ENCODE measurements at places on chromosomes 5 and 9.
A peak's percentile ranks its signal among the peaks of the same experiment; 100 is the strongest.

DNA sequence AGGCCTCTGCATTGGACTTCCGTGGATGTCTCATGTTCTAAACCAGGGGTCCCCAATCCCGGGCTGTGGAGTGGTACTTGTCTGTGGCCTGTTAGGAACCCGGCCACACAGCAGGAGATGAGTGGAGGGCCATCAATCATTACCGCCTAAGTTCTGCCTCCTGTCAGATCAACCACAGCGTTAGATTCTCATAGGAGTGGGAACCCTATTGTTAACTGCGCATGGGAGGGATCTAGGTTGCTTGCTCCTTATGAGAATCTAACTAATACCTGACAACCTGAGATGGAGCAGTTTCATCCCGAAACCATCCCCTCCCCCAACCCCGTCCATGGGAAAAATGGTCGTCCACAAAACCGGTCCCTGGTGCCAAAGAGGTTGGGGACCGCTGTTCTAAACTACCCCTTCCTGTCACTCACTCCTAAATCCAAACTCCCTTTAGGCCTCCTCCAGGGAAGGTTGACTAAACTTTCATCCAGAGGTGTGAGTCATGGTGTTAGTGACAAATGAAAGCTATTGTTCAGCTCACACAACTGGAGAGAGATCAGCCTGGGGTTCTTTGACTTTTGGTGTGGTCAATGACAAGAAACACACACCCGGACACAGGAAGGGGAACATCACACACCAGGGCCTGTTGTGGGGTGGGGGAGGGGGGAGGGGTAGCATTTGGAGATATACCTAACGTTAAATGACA is 9.5 kb downstream of the KCNV2 start:
- no peak for DNase-seq

DNA sequence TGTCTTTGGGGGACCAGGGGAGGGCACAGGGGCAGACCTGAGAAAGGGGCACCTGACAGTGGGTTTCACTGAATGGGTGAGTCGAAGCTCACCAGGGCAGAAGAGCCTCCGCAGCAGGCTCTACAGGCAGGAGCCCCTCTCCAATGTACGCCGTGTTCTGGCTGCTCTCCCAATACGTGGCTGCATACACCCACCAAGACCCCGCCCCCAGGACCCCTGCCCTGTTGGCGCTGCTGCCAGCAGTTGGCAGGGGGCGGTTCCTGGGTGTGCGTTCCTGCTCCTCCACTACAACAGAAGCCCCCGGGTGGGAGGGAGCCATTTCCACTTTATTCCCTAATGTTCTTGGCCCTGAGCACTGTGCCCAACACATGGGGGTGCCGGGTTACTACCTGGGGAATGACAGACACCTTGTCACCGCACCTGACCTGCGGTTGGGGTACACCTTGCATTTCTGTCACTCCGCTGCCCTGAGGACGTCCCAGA is 30.3 kb downstream of the SARDH start:
- DNase-seq: no peak

DNA sequence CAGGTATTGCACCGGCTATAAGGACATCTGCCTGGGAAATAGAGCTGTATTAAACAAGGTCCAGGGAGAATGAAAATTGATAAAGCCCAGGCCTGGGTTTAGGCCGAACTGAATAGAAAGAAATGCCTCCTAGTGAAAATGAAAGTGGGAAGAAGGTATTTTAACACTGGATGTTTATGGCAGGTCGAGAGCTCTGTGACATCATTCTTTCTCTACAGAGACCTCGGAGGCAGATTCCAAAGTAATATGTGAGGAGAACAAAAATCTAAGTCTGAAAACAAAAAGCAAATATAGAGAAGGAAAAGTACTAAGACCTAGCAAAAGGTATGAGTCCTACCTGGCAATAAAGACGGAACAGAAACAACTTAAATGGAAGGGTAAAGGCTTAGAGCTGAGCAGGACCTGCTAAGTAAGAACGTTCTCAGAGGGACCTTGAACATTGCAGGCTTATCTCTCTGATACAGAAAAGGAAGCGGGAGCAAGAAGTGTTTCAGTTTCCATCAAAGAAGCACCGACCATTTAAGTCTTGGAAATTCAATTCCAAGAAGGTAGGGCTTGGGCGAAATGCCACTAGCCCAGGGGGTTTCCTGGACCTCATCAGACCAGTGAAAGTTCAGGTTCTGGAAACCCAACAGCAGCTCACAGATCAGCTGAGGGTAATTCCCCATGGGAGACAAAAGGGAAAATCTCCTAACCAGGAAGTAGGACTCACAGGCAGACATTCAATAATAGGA is 80.0 kb downstream of the SUSD1 start:
- DNase-seq: no peak

GRCh38 chr9:12748016-12748415 is 26.8 kb upstream of the LURAP1L start:
- DNase-seq: no peak

- DNase-seq: no peak
These were observed 79.2 kb upstream of the MRPS30 start for GRCh38 chr5:44729536-44729935.

GRCh38 chr5:22539762-22540161 is 313.4 kb downstream of the CDH12 start:
- DNase-seq: no peak

- DNase-seq: no peak
These were observed 158.1 kb upstream of the IER5L start for GRCh38 chr9:129336130-129336528.

GRCh38 chr5:57939771-57940170 is 457.2 kb upstream of the ACTBL2 start:
- no peak for DNase-seq

- DNase-seq: no peak
These were observed 39.1 kb downstream of the FBN2 start for GRCh38 chr5:128498844-128499455.

DNA sequence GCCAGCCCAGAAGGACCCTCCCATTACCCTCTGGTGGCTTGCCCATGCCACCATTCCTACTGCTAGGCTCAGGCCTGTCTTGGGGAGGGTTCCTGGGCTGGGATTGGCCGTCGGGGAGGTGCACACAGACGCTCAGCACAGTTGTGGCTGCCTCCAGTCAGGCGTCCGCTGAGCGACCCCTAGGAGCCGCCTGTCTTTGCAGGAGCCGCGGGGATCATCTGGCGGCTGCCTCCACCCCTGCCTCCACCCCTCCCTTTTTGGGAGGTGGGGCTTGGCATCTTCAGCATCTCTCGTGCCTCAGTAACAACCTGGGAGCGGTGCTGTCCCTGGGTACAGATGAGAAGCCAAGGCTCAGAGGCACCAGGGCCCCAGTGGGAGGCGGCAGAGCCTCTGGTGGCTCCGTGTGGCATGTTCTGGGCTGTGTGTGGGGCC is 39.6 kb downstream of the RXRA start:
- DNase-seq: no peak

GRCh38 chr5:151078490-151079262 is 2.2 kb downstream of the TNIP1 start:
- DNase-seq: peak; percentile 65

Measured in effector memory CD8-positive, alpha-beta T cell (primary cell).